CD4-positive, alpha-beta T cell treated with Interleukin-4 for 1 hour (primary cell): ENCODE measurements at places on chromosomes 1 and 21.

DNA sequence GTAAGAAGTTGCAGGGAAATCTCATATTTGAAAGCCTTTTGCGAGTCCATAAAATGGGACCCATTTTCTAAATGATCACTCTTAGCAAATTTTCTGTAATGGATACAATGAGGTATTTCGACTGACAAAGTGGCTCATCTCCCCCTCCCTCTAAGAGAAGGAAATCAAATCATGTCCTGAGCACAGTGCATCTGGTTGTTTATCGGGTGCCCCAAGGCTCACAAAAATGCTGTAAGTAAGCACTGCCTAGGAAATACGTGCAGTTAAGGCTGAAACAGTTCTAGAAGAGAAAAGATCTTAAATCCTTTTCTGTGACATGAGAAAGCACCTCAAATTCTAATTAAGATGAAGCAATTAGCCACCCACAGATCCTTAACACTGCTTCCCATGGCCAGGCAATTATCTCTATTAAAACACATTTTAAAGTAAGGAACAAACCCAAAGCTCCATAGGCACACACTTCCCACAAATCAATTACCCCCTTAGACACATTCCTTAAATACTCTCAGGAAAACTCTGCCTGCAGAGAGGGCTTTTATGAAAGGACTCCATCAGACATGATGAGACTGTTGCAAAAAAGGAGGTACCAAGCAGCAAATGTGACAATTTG, 216.3 kb downstream of the KCNH1 start:
- no peak for DNase-seq

GRCh38 chr1:176643536-176643935, 180.6 kb downstream of the PAPPA2 start:
- DNase-seq, result no peak

DNA sequence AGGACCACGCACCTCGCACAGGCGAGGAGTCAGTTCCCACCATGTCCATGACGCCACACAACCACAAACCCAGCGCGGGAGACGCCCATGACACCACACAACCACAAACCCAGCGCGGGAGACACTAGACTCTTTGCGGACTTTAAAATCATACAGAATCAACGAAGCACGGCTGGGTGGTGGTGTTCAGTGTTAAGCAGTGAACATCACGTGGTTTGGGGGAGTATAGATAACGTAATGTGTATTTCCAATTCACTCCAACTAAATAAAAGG, 19.2 kb downstream of the PTTG1IP start:
- DNase-seq, result peak; percentile 41

DNA sequence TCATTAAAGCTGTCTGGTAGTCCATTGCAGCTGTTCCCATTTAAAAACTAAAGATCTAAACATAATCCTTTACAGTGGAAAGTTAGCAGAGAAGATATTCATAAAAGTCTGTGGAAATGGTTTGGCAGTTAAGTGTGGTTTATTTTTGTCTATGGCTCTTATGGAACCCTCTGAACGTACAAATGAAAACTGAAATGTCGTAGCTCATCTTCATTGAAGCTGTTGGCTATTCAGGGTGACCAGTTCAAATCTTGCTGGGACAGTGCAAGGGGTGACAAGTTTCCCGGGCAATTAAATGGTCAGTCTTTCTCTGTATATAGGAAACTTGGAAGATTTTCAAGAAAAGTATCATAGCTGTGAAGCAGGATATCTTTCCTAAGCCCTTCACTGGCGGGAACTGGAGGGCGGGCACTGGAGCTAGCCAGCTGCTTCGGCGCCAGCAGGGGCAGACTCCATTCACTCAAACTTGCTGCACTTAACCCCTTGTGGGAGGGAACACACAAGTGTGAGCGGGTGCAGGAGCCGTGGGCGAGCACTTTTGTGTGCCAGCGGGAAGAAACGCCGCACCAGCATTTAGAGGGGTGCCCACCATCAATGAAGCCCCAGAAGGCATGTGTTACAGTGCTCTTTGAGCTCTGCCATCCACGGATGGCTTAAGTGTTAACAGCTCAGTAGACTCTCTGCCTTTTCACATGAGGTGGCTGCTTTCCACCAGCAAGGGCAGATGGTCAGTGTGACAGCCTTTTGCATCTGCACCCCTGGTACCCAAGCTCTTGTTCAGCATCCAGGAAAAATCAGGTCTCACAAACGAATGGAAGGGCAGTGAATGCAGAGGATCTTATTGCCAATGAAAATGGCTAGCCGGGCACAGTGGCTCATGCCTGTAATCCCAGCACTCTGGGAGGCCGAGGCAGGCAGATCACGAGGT, 232.1 kb upstream of the KAZN start:
- DNase-seq, result no peak

DNA sequence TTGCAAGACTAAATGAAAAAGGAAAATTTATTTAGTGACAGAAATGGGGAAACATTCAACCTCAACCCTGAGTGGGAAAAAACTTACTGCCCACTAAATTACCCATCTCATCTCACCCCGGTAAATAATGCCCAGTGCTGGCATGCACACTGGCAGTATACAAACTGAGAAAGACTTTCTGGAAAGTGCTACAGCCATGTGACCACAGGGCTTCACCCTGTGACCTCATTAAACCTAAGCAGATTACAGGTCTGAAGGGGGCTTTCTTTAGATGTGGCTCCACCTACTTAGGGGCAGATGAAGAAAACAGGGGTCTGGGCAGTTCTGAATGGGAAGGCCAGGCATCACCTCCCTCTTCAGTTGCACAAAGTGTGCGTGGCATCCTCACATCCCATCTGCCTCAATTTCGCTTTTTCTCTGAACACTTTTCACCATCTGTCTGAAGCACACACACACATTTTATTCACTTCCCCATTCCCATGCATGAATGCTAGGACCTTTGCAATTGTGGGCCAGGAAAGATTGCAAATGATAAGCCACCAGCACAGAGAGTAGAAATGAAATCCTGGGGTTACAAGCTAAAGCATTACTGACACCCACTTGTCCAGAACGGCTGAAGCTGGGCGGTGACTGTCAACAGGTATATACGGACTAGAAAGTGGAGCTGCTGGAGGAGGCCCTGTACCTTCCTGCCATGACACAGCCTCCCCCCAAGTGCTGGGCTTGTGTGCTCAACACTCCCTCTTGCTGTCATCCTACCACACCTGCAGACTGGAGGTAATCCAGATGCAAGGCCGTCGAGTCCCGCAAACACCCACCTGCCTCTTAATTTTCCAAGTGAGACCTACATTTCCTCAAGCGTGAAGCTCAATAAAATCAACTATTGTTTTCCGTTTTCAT, 2.7 kb downstream of the NADK start:
- DNase-seq, result no peak

DNA sequence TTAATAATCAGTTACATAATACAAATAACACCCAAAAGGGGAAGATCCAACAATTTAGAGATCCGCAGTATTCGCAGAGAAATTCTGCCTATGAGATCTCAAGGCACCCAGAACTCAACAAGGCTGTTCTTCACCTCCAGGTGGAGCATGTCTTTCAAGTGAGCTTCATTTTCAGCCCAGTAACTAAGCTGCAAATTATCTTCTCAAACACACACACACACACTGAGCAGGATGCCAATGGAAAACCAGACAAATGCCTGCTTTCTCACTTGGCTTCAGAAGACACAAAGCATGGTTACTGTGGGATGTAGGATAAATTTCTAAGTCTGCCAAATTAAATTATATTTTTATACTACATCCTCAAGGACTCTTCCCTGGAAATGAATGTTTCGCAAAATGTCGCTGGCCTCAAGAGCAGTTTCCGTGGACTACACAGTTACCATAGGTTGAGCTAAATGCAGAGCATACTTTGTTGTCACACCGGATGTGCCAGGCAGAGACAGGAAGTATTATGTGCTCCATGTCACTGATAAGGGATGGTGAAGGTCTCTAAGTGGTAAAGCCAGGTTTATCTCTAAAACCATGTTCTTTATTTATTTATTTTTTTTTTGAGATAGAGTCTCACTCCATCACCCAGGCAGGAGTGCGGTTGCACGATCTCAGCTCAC, 30.3 kb downstream of the UBR4 start:
- DNase-seq, result peak; percentile 40

DNA sequence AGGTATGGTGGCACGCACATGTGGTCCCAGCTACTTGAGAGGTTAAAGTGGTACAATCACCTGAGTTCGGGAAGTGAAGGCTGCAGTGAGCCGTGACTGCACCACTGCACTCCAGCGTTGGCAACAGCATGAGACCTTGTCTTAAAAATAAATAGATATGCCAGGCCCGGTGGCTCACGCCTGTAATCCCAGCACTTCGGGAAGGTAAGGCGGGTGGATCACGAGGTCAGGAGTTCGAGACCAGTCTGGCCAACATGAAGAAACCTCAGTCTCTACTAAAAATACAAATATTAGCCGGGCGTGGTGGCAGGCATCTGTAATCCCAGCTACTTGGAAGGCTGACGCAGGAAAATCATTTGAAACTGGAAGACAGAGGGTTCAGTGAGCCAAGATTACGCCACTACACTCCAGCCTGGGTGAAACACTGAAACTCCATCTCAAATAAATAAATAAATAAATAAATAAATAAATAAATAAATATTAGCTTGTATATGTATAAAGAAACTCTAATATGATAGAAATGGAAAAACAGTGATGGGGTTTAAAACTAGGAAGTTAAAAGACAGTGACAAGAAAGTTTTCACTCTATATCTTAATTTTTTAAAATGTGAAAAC, 18.8 kb downstream of the GATAD2B start:
- DNase-seq, result no peak

GRCh38 chr1:231576804-231577718, 48.6 kb downstream of the TSNAX start:
- no peak for DNase-seq

GRCh38 chr1:19619697-19620384, 24.3 kb upstream of the NBL1 start:
- DNase-seq, result no peak

- DNase-seq, result no peak
Measured at GRCh38 chr1:15731735-15732685, 4.0 kb upstream of the SLC25A34 start.

GRCh38 chr1:93844262-93845045, 34.6 kb downstream of the DNTTIP2 start:
- DNase-seq, result peak; percentile 78

DNA sequence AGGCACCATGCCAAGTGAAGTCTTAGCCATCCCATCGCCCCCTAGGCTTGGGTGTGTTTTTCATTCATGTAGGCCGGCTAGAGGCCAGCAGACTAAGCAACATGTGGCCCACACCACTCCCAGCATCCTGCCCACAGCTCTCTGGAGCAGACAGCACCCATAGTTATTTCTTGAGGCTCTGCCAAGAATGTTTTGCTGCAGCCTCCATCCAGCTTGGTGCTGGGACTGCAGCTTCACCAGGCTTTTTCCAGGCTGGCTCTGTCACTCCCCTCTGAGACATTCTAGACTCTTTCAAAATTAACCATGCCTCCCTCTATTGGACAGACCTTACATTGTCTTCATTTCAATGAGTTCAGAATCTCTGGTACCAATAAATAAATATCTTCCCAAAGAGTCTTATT, 104.2 kb downstream of the DUSP10 start:
- no peak for DNase-seq

GRCh38 chr1:117339866-117340700, 27.2 kb upstream of the MAN1A2 start:
- peak; percentile 48 for DNase-seq

GRCh38 chr1:89407360-89407759, 43.5 kb downstream of the GBP6 start:
- DNase-seq, result peak; percentile 26

DNA sequence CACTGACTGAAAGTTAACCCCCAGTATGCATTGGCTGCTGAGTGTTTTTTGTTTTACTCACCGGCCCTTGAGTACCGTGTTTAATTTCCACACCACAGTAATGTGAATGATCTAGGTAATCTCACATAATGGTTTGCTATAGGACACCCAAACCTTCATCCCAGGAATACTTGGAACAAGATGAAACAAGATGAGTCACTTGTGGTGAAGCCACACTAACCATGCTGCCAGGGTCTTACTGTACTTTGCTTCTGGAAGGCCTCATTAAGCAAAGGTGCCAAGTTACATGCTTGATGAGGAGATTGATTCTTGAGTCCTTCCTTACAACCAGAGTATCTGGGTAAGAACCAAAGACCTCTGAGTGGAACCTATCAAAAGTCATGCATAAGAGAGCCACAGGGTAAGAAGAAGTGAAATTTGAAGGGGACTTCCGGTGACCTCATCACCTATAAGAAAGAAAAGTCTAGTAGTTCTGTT, 163.3 kb downstream of the NRIP1 start:
- DNase-seq, result no peak

GRCh38 chr1:34115233-34115632, 49.8 kb downstream of the CSMD2 start:
- DNase-seq, result no peak

- no peak for DNase-seq
Measured at GRCh38 chr1:218674280-218674773, 329.2 kb downstream of the TGFB2 start.

DNA sequence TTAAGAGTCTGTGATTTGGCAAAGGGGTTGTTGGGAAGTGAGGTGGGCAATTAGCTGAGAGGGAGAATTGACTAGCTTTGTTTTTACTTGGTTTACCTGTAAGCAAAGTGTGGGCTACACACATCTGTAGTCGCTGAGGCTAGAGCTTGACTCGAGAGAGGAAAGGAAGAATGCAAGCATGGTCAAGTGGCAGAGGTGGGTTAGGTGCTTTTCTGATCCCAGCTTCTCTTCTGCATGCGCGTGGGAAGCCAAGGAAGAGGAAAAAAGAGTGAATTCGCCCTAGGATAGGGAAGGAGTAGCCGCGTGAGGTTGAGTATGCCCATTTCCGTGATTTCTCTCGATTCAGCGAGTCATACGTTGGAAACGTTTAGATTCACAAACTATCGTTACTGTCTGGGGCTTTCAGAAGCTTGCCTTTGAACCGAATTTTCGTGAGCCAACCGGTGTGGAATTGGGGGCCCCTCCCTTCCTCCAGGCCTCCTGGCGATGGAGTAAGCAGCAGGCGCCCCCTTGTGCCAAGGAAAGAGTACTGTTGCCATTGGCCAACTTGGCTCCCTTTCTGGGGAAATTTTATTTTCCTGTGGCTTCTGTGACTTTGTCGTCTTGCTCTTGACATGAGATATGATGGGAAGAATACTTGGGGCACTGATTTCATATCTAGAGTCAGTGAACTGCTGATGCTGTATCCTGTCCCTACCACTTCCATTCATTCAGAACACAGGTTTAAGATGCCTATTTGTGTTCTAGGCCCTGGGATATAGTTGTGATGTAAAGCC, 1.3 kb downstream of the PIGV start:
- DNase-seq, result peak; percentile 89

- DNase-seq, result peak; percentile 49
Measured at GRCh38 chr1:108117945-108118902, 81.9 kb downstream of the SLC25A24 start.
